ENCODE measurements at places on chromosomes 6 and 20.

DNA sequence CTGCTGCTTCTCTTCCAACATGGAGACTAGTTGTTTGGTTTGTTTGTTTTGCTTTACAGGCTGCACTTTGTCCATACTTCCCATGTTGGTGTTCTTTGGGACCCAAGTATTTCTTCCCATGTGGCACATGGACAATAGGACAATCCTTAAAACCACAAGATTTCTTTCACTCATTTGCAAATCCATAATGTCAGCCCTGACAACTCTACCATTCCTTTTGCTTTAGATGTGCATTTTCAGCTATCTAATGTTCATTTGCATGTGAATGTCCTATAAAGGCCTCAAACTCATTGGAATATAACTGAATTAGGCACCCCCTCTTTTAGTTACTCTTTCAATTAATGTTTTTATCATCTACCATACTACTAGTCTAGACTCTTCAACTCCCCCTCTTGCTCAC is 16.7 kb downstream of the THEMIS start:
- no peak for DNase-seq

DNA sequence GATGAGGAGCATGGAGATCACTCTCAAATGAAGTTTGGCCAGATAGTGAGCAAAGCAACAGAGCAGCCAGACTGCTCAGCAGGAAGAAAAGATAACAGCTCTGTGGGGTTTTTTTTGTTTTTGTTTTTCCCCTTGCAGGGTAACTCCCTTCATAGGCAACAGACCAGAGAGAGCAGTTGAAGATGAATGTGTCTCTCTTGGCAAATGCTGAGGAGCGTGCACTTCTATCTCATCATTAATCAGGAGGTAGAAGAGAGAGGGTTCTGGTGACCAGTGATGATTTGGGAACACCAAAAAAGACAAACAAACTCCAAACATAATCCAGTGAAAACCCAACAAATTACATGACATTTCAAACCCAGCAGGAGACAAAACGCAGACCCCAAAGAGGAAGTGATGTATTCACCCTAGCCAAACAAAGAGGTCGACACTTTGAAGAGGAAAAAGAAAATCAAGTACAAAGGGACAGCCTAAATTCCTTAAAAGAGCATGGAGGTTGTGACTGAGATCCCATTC is 66.2 kb upstream of the RREB1 start:
- DNase-seq: no peak

DNA sequence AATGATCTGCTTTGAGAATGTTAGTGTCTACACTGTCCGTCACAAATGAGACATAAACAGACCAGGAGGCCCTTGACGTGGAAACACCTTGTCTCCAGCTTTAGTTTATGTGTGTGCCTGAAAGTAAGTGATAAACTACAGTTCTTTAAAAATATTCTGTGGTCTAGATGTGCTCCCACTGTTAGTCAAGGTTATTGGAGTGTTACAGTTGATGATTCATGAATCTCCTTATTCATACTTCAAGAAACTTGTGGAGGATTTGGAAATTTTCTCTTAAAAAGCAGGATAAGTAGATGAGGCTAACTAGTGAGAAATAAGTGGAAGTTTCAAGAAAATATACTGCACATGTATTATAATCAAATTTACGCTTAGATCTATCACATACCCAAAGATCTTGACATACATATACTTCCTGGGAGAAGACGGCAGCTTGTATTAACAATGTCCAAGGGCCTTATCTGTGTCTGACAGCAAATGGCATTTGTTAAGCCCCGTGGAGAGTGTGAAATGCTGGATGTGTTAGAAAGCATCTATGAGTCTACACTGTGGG is 90.5 kb upstream of the MBOAT1 start:
- no peak for DNase-seq

DNA sequence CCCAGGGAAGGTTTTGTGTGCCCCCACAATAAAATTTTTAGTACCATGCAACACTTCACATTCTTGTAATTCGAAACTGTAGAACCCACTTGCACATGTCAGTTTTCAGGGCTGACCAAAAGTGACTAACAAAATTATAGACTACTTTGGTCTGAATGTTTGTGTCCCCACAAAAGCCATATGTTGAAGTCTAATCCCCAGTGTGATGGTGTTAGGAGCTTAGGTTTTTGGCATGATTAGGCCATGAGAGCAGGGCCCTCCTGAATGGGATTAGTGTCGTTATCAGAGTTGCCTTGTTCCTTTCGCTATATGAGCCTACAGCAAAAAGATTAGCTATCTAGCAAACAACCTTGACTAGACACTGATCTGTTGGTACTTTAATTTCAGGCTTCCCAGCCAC is 49.0 kb upstream of the TENT5A start:
- no peak for DNase-seq

DNA sequence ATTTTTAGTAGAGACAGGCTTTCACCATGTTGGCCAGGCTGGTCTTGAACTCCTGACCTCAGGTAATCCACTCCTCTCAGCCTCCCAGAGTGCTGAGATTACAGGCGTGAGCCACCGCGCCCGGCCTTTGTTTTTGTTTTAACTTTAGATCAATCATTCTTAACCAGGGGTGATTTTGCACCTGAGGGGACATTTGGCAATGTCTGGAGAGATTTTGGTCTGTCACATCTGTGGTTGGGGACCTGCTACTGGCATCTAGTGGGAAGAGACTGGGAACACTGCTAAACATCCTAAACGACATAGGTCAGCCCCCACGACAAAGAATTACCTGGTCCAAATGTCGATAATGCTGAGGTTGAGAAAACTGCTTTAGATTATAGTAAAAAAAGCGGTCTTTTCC is 82.3 kb downstream of the C6orf52 start:
- DNase-seq: no peak

DNA sequence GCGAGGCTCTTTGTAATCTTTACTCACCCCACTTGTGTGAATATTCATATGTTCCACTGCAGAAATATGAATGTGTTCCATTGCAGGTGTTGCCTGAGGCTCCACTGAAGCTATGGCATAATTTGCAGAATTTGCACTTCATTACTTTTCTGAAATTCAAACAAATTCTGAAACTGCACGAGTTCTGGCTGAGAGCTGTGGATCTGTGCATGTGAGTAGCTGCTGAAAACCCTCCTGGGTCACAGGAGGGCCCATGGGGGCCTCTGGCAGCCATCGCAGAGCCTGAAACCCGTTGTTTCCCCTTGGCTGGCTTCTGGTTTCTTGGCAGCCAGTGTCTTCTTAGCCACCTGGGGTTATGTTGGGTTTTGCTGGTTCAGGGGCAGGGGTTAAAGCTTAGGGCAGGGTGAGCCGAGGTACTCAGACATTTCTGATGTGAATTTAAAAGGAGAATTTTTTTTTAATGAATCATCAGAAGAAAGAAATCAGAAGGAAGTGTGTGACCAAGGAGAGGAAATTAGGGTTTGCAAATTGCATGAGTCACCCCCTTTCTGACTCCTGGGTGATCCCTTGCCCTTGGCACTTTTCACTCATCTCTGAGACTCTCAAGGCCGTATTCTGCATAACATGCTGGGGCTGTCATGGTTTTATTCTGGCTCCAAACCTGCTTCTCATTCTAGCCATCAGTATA is 40.6 kb downstream of the TOX2 start:
- DNase-seq: peak; percentile 23

DNA sequence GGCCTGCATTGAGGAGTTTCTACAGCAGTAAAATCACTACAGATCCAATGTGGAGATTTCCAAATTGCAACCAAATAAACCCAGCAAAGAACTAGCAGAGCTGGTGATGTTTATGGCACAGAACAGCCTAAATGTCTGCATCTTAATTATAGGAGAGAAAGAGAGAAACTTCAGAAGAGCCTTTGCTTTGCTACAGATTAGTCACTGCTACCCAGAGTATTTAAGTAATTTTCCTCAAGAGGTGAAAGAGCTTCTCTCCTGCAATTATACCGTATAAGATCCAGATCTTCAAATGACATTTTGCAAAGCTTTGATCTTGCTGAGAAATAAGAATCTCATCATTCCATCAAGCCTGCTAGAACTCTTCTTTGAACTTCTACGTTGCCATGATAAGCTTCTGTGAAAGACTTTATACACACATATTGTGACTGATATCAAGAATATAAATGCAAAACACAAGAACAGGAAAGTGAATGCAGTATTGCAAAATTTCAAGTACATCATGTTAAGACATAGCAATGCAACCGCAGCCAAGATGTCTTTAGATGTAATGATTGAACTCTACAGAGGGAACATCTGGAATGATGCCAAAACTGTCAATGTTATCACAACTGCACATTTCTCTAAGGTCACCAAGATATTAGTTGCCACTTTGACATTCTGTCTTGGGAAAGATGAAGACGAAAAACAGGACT is 48.0 kb downstream of the MKKS start:
- no peak for DNase-seq

GRCh38 chr6:15769511-15770018 is 106.7 kb upstream of the DTNBP1 start:
- no peak for DNase-seq

DNA sequence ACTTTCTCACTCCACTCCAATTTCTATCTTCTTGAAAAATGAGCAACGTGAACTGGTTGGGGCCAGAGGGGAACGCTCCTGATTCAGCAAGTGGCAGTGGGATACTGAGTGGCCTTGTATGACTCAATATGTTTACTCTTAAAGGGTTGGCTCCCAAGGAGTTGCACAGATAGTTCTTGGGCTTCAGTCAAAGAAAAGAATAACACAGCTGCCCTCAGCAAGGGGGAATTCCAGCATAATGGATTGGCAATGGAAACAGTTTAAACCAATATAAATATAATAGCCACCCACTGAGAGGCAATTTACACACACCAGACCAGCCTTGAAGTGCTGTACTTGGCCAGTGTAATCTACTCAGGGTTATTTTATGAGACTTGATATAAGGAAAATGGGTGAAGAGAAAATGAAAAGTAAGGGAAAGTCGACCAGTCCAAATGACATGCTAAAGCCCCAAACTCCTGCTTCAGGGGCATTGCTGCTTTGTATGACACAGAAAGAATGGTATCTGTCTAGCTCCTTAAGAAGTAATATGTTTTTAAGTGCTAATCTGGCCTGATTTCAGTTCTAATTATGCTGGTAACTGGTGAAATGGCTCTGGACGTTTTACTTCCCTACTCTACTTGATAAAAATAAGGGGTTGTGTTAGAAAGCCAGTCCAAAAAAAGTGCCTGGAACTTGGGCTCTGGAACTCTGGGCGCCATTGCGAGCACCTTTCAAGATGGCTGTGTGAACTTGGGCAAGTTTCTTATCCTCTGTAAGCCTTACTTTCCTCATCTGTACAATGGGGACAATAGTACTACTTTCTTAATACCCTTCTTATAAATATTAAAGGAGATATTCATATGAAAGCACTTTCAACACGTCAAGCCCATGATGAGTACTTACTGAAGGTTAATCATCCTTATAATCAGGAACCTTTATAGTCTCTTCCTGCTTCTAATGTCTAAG is 712.9 kb upstream of the MAP3K7 start:
- no peak for DNase-seq

GRCh38 chr6:1644516-1645060 is 34.9 kb downstream of the FOXC1 start:
- DNase-seq: no peak

- DNase-seq: no peak
Observed at GRCh38 chr6:38646166-38646878, 6.6 kb upstream of the BTBD9 start.

GRCh38 chr6:137001977-137002302 is 42.8 kb downstream of the IL20RA start:
- DNase-seq: no peak

GRCh38 chr20:32681175-32682084 is 7.7 kb upstream of the C20orf203 start:
- DNase-seq: no peak

DNA sequence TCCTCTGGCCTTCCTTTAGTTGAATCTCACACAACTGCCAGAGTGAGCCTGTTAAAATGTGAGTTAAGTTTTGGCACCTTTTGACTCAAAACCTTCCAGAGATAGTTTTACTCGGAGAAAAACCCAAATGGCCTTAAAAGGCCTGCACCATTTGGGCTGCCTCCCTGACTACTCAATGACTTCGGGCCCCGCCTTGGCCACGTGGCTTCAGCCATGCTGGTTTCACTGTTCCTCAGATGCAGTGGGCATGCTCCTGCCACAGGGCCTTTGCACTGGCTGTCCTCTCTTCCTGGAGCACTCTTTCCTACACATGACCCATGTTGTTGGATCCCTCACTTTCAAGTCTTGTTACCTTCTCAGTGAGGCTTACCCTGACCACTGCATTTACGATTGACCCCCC is 18.3 kb downstream of the VEGFA start:
- DNase-seq: no peak

DNA sequence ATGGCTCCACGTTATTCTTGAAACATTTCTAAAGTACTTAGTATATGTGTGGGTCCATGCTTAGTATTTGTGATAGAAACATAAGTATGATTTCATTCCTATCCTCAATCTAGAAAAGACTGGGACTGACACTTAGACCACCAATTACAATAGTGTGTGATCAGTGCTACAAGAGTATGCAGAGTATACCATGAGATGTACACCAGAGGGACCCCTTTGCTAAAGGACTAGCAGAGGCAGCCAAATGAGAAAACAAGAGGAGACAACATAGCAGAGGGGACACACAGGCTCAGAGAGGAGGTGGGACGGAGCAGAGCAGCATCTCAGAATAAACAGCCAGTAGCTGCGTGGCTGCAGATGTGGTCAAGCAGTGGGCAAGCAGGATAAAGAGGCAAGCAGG is 21.0 kb downstream of the RMND1 start:
- DNase-seq: no peak

DNA sequence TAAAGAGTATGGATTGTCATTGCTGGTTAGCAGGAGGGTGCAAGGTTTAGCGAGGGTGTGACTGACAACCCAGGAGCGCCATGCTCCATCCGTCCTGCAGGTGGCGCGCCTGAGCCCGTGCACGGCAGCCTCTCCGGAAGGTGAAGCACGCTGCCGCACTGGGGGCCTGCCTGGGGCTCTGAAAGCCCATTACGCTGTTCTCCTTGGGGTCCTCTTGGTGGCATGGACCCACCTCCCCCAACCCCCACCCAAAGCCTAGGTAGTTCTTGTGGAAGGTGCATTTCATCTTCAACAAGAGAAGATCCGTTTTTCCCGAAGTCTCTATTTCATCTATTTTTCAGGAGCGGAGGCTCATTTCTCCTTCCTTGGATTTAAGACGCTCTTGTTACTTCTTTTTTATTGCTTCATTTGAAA is 197.4 kb upstream of the KCNG1 start:
- peak; percentile 50 for DNase-seq

DNA sequence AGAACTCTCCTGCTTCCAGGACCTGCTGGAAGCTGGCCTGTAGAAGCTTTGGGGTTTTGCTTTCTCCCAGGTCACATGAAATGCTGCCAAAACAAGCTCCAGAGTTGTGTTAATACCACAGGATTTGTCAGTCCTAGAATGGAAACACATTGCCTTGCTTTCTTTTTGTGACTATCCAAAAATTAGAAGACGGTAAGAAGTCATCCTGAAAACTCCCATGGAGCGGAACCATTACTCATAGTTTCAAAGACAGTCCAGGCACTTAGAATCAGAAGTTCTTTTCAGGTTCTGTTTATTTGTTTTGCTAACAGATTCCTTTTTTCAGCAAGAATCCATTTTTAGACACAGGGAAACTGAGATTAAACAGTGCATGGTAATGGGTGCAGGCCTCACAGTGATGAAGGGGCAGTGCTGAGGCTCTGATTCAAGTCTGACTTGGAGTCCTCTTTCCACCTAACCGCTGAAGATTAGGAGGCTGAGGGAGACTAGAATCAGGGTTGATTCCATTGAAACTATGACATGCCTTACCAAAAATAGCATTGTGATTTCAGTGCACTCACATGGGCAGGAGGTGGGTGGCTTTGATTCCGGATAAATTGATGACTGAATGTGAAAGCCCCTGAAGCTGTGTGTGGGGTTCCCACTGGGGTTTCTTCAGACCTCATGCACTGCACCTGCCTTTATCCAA is 72.2 kb upstream of the NAA20 start:
- DNase-seq: no peak

All from activated CD8-positive, alpha-beta memory T cell treated with anti-CD3 and anti-CD28 coated beads for 48 hours (primary cell).